ENCODE measurements at places on chromosomes 6 and 20.

GRCh38 chr6:134480593-134480992, 162.7 kb upstream of the SGK1 start:
- no peak for DNase-seq

- DNase-seq: no peak
These were observed 55.2 kb downstream of the PRDM13 start for GRCh38 chr6:99661870-99662269.

DNA sequence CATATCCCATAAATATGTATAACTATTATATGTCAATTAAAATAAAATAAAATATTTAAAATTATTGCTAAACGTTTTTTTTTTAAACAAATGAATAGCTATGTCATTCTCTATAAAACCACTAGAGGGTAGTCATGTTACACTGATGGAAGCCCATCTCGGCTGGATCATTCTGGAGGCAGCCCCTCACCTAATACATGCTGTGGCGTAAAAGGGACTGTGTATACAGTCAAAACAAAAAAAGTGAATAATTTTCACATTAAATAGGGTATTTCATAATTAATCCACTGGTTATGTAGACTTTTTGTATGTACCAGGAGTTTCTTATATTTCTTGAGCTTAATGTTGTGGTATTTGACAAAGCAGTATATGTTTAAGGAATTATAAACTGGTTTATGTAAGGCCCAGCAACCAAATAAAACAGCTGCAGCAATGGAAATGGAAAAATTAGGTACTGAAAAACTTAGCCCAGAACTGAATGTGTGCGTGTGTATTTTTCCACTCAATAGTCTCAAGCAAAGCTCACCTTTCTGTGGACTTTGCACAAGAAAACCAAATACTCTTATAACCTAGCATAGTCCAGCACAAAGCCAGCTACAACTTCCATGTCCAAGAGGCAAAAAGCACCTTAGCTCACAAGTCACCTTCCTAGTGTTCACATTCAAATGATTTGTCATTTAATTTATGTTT, 81.7 kb downstream of the COL9A1 start:
- peak; percentile 13 for DNase-seq

GRCh38 chr6:113707194-113707593, 150.0 kb upstream of the MARCKS start:
- no peak for DNase-seq
